ENCODE measurements at places on chromosomes 4 and X.

GRCh38 chr4:8115203-8115520 lies 43.5 kb downstream of the ABLIM2 start:
- DNase-seq = no peak

DNA sequence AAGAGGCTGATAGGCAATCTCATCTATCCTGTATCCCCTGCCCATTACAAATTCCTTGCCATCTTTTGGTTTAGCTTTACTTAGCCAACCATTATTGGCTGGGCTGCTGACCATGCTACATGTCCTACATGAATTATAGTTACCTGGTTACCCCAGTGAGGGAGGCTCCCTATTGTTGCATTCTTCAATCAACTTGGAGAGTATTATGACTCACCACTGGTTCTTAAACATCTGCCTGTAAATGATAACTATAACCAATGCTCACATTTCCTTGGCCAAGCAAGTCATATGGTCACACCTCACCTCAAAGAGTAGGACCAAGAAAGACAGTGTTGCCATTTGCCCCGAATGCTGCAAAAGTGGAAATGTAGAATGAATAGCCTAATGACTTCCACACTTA lies 297.6 kb downstream of the IL15 start:
- DNase-seq = no peak

- no peak for DNase-seq
Observed at GRCh38 chr4:175504318-175504717, 307.7 kb downstream of the GPM6A start.

DNA sequence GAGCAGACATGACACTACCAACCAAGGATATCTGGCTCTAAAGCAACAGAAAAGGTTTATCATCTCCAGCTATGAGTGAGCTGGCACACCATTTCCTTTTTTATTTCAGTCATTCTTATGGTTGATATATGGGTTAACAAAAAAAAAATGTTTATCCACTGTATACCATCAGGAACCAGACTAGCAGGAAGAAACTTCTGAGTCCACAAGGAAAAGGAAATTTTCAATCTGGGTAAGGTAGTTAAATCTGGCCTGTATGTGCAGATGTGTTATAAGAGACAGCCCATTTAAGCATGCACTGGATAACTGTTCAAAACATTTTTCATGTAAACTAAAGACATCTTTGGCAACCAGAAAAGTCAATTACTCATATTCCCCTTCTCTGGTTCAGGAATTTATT lies 35.0 kb downstream of the AMMECR1 start:
- no peak for DNase-seq

DNA sequence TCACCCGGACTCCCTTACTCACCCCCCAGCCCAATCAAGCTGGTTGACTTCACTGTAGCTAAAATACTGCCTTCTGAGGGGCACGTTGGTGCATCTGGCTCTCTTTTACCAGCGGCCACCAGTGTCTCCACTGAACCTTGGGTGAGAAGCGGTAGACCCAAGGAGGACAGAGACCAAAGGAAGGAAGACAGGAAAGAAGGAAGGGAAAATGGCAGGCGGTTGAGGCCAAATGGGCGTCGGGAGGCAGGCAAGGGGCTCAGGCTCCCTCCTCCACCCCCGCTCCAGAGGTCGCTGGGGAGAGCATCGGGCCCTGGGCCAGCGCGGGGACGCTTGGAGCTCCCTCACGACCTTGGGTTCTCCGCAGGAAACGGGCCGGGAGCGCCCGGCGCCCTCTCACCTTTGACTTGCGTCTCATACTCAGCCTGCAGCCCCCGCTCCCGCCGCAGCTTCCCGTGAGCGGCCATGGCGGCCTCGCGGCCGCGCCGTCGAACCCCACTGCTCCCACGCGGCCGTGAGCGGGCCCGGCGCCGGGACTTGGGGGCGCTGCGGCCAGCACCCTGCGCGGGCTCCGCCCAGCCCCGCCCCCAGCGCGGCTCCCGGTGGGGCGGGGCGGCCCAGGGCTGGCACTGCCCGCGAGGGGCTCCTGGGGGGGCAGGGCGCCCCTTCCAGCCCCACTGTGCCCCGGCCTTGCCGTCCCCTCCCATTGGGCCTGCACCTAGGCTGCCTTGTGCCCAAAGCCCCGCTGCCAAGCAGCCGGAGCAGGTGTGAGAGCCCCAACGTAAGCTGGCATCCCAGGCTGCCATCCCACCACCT lies at the start of gene ARHGAP4:
TSS of gene ARHGAP4 (minus strand) at position 526 of the 813 bp plus-strand sequence. CDS start at position 464, 62 bp downstream.
- DNase-seq = no peak

DNA sequence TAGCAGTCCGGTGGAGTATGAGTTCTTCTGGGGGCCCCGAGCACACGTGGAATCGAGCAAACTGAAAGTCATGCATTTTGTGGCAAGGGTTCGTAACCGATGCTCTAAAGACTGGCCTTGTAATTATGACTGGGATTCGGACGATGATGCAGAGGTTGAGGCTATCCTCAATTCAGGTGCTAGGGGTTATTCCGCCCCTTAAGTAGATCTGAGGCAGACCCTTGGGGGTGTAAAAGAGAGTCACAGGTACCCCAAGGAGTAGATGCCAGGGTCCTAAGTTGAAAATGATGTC lies 852 bp downstream of the MAGEH1 start:
- no peak for DNase-seq

DNA sequence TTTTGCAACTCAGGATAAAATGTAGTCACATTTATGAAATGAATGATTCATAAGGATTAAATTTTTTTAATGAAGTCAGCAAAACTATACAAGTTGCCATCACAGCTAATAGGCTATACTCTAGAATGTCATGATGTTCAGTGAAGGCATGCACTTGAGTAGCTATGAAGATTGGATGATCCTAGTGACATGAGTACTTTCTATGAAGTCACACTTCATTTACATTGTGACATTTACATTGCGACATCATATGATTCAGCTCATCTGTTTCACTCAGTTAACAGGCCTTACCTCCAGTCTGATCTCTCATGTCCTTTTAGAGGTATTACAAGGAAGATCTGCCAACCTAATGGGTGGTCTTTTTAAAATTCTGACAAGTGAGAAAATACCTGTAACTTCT lies 82.7 kb upstream of the FGF13 start:
- DNase-seq = no peak

Data from thoracic aorta (tissue), 2 donors.